ENCODE measurements at places on chromosomes 5 and 9.

DNA sequence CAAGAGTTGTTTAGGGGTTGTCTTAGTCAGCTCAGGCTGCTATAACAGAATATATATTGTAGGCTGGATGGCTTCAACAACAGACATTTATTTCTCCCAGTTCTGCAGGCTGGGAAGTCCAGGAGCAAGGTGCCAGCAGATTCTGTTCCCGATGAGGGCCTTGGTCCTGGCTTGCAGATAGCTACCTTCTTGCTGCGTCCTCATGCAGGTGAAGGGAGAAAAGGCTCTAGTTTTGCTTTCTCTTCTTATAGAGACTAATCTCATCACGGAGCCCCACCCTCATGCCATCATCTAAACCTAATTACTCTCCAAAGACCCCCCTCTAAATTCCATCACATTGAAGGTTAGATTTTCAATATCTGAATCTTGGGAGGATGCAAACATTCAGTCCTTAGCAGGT is 246.0 kb upstream of the ANKRD55 start:
- DNase-seq = no peak

DNA sequence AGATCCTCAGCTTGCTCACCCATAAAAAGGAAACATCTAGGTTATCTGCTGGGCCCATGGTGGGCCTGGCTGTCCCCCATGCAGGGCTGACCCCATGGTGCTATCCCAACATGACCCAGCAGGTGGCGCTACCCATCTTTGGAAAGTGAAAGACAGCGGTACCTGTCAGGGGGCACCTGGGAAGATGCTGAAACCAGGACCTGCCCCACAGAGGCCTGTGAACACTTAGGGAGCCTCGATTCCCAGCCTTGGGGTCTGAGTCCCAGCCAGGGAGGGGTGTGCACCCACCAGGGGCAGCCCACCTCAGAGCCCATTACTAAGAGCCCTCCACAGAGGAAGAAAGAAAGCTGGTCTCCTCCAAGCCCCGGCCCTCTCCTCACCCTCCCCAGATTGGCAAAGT is 46.6 kb upstream of the IPPK start:
- peak; percentile 15 for DNase-seq

GRCh38 chr5:179668391-179668790 is 12.4 kb downstream of the CBY3 start:
- peak; percentile 48 for DNase-seq

DNA sequence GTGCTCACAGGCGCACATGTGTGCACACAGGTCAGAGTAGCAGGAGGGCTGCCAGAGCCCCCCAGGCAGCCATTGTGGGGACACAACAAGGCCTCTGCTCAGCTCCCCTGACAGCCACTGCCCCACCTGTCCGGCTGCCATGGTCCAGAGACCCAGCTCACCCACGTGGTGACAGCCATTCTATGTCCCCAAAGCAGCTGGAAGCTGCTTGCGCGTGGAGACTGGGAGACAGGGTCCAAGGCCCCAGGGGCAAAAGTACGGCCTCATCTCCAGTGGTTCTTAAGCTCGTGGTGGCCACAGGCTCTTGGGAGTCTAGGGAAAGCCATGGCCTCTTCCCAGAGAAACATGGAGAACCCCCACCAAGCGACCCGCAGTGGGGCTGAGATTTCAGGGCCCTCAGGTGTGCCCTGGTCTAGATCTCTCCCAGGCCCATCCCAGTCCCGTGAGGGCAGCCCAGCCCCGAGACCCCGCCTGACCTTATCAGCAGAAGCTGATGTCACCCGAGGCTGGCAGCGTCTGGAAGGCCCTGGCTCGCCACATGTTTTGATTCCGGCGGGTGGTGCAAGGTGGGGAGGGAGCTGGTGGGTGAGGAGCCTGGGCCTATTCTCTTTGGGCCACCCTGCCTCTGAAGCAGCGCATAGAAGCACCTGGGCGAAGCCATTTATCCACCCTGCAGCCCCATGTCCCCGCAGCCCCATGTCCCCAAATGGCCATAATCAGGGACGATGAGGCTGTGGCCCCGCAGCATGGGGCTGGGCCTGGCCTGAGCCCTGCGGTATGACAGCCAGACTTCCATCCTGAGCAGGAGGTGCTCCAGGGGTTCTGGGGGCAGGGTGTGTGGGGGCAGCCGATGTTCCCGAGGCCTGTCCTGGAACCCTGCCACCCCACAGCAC is 31.7 kb downstream of the GLT6D1 start:
- no peak for DNase-seq

DNA sequence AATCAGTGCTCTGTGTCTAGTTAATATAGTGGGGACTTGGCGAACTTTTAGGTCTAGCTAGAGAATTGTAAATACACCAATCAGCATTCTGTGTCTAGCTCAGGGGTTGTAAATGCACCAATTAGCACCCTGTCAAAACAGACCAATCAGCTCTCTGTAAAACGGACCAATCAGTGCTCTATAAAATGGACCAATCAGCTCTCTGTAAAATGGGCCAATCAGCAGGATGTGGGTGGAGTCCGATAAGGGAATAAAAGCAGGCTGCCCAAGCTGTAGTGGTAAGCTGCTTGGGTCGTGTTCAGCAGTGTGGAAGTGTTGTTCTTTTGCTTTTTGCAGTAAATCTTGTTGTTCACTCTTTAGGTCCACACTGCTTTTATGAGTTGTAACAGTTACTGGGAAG is 3.6 kb upstream of the OTULINL start:
- no peak for DNase-seq

- no peak for DNase-seq
These were observed 10.3 kb downstream of the CDX1 start for GRCh38 chr5:150176745-150177477.

DNA sequence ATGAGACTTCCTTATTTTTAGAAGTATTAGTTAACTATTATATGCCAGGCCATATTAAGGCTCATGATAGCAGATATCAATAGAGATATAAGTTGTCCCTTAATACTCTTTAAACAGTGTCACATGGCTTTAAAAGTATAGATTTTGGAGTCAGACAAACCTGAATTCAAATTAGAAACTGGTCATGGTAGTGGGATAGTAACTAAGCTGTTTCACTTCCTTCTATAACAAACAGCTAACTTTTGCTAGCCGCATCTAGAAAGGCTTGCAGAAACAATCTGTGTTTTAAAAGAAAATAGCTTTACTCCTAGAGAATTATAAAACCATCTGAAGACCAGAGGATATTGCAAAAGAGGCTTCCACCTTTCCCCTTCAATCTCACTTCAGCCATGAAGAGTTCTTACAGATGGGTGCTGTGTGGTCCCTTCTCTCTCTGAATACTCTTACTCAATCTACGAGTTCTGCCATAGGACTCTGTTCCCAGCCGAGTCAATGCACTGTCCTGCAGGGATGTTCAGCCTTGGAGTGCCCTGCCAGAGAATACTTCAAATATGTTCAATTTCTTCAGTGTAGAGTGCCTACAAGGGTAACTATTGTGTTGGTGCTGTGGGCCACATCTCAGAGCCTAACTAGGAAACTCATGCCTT is 810.2 kb downstream of the EFNA5 start:
- no peak for DNase-seq

DNA sequence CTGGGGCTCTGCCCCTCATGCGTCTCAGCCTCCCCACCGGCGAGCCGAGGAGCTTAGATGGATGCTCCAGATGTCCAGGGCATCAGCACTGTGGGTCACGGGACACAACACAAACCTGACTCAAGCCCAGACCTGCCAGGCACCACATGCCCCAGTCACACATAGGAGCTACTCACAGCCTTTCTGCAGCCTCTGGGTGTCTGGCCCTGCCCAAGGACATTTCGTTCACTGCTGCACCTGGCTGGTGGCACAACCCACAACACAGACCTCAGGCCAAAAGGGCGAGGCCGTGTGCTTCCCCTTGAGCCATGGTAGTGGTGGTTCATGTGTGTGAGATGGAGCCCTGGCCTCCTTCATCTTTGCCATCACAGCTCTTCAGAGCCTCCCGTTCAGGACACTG is 89.6 kb upstream of the FCN2 start:
- DNase-seq = no peak

- DNase-seq = no peak
These were observed 46.2 kb downstream of the GALNT10 start for GRCh38 chr5:154236536-154237375.

GRCh38 chr5:140988100-140988499 is 21.8 kb downstream of the PCDHAC2 start:
- no peak for DNase-seq

DNA sequence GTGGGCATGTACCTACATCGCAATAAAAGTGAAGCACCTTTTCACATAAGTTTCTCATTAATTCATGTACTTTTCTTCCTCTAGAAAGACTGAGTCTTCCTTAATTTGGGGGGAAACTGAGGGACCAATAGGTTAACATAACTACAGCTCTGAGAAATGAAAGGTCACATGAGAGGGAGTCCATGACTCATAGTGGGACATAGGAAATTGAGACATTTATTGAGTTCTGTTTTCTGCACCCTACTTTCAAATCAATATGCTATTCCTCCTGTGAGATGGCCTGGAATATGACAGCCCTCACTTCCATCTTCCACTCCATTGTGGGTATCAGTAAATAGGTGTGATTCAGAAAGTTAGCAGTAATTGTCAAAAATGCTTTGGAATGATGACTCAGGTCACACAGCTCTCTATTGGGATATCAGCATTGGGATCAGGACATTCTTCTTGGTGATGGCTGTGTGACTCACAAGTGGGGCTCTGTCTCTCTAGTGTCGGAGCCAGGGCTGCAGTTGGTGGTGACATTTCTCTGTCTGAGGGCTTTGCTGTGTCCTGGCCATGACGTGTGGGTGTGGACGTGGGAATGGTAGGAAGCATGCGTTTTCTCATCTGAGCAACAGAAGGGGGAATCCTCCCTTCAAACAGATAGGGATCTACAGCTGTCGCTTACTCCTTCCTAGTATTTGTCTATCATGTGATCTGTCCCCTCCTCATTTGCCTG is 125.0 kb downstream of the TRIO start:
- peak; percentile 90 for DNase-seq

DNA sequence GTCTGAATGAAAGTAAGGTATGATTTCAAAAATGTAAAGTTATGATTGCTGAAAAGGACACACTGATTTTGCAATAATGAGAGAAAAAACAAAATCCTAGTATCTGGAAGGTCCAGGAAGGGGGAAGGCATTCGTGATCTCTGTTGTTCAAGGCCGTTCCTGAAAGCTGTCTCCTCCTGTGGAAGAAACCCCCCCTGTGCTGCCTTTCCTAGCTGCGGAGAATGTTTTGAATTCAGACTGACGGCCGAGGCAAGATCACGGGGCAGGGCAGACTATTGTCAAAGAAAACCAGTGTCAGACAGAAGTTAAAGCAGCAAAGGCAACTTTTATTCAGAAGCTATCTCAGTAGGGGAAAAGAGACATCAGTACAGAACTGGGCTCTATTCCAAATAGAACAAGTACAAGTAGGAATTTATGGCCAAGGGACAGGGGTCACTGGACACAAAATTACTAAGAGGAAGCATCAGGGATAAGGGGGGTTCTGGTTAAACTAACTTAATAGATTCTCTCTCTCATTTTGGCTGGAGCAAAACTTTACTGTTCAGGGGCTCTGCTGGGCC is 61.9 kb upstream of the IGFBPL1 start:
- DNase-seq = no peak

GRCh38 chr5:104045987-104046386 is 483.4 kb upstream of the NUDT12 start:
- DNase-seq = no peak

DNA sequence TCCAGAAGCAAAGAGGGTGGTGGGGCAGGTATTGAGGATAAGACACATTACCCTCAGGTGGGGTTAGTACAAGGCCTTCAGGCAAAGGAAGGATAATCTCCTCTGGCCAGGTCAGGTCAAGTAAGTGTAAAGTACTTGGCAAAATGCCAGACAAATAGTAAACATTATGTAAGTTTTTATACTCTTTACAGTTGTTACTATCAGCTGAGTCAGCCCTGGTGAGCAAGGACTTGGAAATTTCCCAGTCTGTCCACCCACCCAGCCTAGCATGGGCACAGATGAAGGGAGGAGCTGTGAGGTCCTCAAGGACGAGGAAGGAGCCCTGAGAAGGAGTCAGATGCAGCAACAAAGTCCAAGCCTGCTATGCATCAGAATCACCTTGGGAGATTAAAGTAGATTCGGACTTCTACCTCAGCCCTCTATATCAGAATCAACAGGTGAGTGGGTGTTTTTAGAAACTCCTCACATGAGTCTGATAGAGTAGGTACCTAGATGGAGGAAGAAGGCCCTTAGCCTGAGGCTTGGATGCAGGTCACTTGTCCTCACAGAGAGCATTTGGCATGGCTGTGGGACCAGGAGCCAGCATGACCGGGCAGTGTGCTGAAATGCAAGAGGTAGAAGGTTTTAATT is 50.2 kb upstream of the BARX1 start:
- DNase-seq = no peak

- no peak for DNase-seq
These were observed 9.7 kb downstream of the GALNT10 start for GRCh38 chr5:154200221-154200620.

- no peak for DNase-seq
These were observed 1146.2 kb downstream of the CDH9 start for GRCh38 chr5:25892211-25892610.

DNA sequence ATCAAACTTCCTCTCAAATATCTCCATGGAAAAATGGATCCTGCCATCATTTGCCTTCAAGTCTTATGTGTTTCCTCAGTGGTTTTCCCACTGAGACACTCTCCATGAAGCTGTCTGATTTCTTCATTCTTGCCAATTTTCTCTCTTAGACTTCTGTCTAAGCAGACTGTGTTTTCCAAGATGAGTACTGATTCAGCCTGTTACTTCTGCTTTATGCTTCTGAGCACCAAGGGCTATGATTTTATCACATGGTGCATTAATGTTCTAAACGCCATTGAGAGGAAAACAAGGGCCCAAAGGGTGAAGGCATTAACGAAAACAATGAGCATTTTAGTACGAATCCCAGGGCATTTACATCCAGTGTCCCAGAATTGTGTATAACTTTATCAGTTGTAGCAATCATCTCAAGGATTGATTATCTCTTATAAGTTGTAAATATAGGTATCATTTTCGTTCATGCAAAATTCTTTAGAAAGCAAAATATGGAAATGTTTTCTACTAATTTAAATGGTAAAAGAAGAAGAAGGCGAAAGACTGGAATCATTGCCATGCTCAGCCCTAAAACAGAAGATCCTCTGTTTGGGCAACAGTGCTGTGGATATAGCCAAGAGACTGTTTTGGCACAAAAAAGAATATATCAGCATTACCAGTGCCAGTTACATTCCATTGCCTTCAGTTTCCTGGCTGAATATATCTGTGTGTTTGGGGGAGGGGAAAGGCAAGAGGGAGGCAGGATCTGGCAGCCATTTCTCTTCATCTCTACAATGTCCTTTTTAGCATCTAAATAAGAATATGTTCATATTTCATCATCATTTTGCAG is 537.6 kb downstream of the ANXA1 start:
- no peak for DNase-seq

GRCh38 chr5:96474073-96474472 is 41.0 kb upstream of the PCSK1 start:
- no peak for DNase-seq

DNA sequence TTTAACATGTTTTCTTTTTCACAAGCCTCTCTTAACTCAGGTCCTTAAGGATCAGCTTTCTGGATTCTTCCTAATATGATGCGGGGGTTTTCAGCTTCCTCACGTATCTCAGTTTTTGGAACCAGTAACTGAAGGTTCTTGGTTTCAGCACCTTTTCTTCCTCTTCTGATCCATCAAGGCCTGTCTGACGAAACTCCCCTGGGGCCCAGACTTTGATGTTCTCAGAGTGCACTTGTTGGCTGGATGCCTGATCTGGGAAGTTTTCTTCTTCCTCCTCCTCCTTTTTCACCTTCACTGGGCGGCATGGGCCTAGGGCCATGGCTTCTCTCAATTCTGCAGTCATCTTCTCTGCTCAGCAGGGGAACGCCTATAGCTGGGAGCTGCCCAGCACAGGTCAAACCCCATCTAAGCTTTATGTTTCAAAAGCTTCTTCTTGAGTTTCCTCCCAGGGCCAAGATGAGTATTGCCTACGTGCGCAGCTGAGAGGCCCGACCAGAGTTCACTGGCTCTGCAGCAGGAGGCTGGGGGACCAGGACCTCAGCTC is 44.8 kb downstream of the GHR start:
- no peak for DNase-seq
